Erythroblast (primary cell): ENCODE measurements at places on chromosomes 6 and 20.
A peak's percentile ranks its signal among the peaks of the same experiment; 100 is the strongest.

GRCh38 chr6:41199552-41200246, 1.2 kb downstream of the TREML2 start:
- DNase-seq, result peak; percentile 85

GRCh38 chr6:157904999-157905398, 76.7 kb upstream of the SYNJ2 start:
- DNase-seq, result no peak

GRCh38 chr20:32344835-32345506, 13.2 kb upstream of the ASXL1 start:
- DNase-seq, result no peak

GRCh38 chr6:25921525-25922203, 8.8 kb downstream of the SLC17A2 start:
- no peak for DNase-seq

- DNase-seq, result no peak
Observed at GRCh38 chr6:167136376-167136775, 13.5 kb downstream of the CCR6 start.

DNA sequence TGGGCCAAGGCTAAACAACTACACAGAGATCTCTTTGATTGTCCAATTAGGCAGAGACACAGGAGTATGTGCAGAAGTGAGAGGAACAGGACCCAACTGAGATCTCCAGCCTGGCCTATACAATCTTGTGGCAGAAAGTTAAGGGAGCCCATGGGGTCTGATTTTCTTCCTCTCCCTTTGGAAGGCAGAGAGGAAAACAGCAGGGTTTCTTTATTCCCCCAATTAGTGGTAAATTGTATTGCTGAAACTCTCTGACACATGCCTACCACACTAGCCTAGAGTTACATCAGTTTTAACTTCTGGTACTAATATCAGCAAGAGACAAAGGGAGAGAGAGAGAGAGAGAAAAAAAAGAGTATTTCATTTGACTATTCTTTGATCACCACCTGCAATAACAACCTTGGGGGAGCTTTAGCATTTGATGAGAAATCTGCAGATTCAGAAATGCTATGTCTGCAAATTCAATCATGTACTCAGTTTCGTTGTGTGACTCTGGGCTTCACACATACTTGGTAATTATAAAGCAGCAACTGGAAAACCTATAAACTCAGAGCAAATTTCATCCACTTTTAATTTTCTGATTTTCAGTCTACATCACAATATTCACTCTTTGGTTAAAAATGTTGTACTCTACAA, 260.3 kb upstream of the SPTLC3 start:
- DNase-seq, result no peak

DNA sequence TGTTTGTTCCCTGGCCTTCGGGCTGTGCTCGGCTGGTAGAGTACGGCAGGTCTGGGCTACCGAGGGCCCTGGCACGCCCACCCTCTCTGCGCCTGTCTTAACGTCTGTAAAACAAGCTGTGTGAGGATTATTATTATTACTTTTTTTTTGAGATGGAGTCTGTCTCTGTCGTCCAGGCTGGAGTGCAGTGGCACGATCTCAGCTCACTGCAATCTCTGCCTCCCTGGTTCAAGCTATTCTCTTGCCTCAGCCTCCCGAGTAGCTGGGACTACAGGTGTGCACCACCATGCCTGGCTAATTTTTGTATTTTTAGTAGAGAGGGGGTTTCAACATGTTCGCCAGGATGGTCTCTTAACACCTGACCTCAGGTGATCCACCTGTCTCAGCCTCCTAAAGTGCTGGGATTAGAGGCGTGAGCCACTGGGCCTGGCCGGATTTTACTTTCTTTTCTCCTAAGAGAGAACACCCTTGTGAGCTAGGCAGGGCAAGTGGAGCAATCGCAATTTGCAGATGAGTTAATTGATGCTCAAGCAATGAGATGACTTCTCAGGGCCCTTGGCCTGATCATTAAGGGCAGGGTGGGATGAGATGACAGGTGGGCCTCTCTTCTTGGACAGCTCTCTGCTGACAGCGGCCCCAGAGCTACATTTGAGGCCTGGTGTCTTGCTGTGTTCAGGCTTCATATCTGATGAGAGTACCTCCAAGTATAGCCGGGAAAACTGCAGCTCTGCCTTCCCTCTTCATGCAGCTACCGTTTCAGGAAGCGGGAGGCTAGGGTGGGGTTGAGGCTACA, 859 bp upstream of the SMIM29 start:
- no peak for DNase-seq

- no peak for DNase-seq
Observed at GRCh38 chr6:5670811-5671561, 335.7 kb downstream of the NRN1 start.

DNA sequence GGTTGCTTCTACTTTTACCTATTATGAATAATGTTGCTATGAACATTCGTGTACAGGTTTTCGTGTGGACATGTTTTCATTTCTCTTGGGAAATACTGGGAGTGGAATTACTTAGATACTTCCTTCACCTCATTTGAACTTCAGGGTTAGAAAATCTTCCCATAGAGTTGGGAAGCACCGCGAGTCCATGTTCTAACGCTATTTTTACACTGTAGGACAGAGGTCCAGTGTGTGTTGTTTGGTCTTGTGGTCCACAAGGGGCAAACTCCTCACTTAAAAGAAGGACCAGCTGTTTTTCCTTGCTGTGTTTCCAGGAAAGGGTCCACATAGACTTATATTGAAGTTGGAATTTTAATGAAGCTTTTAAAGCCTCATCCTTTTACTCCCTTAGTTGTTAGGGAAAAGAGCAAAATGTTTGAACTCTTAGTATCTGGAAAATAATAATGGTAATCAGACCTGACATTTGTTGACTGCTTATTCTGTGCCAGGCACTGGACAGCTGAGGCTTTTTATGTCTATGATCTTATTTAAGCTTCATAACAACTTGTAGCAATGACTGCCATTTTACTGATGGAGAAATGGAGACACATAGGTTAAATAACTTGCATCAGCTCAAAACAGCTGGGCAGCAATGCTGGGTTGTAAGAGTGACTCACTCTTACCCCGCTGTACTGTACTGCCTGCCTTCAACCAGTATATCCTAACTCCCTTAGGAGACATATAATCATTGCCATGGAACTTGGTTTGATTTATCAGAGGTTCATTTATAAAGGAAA, 52.0 kb downstream of the CDC5L start:
- DNase-seq, result no peak
